Fibroblast of gingiva (primary cell): ENCODE measurements at places on chromosomes 5 and 9.

- DNase-seq: no peak
Observed at GRCh38 chr5:174725991-174726601, 1.7 kb downstream of the MSX2 start.

DNA sequence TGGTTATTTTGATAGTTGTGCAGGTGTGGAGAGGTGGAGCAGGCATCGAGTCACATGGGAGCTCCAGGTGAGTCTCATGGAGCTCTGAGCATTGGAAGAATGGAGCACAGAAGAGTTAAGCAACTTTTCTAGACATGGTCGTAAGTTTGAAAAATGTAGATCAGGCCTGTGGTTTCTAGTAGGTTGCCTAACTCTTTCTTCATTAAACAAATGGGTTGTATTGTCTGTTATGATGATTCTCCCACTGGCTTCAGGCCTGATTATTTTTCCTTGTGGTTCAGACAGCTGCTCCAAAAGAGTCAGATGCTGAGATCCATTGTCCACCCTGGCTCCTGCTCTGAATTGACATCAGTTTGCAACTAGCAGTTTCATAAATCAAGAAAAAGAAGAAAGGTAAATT lies 80.3 kb upstream of the RPS23 start:
- DNase-seq: peak; percentile 76

DNA sequence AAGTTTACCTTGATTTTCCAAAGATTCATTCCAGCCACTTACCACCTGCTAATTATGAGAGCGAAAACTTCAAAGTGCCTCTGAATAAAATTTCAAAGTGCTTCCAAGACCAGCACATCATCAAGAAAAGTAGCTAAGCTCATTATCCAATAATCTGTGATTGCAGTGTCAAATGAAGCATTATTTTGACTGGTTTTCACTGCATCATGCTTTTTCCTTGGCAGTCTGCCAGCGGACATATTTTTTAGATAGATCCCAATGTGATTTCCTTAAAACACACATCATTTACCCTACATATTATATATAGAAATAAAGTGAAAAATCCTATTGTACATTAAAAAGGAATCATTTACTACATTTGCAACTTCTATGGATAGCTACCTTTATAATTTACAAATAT lies 508.6 kb upstream of the FAM174A start:
- DNase-seq: no peak

GRCh38 chr9:133128152-133128551 lies 7.1 kb upstream of the RALGDS start:
- DNase-seq: no peak

DNA sequence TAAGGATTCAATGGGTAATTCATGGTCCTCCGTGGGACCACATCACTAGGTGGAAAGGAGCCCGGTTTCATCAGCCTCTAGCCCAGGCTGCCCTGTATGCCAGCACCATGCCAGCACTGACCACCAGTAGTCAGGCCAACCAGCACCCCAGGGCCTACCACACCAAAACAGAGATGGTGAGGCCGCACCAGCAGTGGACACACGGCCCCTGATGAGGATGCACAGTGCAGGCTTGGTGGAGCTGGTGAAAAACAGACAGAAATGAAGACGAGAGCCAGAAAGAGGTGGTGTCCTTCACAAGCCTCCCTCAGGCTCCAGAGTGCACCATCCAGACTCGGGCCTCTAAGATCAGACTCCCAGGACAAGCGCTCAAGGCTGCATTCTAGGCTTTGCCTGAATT lies 128.2 kb downstream of the MED10 start:
- no peak for DNase-seq

- DNase-seq: peak; percentile 99
Observed at GRCh38 chr9:94139672-94140417, 55.6 kb downstream of the PTPDC1 start.

DNA sequence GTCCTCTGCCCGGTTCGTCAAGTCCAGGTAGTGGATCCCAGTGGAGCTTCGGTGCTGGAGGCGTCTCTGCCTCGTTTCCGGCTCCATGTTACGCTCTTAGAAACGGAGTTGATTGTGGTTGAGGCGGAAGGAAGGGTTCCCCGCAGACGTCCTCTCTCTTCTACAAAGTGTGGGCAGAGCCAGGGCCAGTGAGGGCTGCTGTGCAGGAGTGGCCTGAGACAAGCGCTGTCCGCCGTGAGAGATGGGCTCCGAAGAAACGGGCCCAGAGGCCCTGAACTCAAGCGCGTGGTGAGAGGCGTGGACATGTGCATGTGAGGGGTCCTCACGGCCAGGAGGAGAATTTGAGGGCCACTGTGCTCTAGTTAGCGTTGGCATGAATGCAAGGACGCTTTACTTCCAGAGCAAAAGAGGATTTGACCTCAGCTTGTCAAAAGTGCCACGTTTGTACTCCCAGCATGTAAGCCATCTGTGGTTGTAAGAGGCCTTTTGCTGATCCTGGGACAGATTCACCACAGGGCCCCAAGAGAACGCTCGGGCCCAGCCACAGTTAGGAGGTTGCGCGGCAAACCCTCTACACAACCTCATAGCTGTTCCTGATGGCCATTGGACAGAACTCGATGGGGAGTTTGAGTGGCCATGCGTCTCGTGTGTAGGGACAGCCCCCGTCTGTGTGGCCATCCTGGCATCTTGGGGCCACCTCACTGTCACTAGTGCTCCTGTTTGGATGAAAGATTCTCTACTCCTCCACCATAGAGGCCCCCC lies 10.2 kb downstream of the MAN1B1 start:
- no peak for DNase-seq

GRCh38 chr5:76062502-76063041 lies 20.6 kb upstream of the SV2C start:
- no peak for DNase-seq

- peak; percentile 76 for DNase-seq
Observed at GRCh38 chr5:75040973-75041372, 11.4 kb downstream of the GCNT4 start.

DNA sequence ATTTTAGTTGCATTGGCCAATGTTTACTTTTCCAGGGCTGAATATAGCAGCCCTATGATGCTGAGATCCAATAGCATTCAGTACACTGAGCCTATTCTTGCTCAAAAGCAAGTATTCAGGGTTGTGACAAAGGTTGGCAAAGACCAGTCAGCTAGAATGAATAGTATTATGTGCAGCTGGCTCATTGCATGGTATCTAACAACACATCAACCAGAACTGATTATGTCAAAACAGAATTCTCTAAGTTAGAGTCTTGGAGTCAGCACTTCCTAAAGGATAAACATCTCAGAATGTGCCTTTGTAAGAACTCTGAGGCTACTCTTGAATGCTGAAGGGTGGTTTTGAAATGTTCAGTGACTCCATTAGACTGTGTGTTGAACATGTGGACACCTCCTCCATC lies 774.5 kb upstream of the RGMB start:
- DNase-seq: peak; percentile 62

DNA sequence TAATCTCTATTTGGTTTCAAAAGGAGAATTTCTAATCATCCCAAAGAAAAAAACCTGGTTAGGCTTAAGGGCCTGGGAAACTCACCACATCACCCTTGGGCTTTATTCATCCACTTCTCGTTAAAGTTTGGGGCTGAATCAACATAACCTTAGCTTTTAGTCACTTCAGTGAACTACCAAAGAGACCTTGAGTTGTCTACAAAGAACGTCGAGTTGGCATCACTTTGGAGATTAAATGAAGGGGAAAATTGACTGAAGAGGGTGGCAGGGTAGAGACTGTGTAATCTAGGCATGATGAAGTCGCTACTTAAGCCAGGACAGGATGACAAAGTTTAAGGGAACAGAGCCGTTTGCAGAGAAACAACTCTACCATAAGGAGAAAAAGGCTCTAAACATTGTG lies 341.4 kb downstream of the RAB3C start:
- no peak for DNase-seq

DNA sequence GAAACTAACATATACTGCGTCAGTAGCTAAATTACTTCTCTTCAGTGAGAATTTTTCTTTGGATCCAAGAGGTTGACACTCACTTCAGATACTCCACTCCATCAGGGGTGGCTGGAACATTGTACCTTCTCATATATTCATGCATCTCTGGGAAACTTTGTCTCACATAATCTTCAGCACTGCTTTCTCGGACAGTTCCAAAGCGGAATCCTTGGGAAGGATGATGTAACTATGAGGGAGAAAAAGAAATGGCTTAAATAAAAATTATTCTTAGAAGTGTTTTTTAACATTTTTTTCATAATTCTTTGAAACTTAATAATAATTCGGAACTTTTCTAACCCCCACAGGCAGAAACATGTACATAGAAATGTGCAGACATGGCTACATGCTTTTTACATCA lies 33.4 kb upstream of the PPP3R2 start:
- DNase-seq: no peak

GRCh38 chr5:144131261-144131660 lies 39.2 kb downstream of the YIPF5 start:
- no peak for DNase-seq

DNA sequence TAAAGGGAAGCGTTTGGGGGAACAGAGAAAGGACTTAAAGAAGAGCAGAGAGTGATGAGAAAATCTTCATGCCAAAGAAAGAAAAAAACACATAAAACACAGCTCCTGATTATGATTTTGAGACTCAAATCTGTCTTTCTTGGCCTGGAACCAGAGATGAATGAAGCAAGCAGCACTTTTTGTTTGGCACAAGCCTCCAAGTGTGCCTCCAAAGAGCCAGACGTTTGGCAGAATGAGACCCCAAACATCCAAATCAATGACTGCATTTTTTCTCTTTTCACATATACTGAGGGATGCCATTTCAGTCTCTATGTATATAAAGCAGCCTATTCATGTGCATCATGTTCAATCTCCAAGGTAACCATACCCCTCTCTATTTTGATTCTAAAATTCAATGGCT lies 424.2 kb downstream of the TUSC1 start:
- no peak for DNase-seq

- no peak for DNase-seq
Observed at GRCh38 chr5:176389135-176390123, 878 bp downstream of the HIGD2A start.

- no peak for DNase-seq
Observed at GRCh38 chr5:159814805-159815585, 101.3 kb upstream of the ADRA1B start.

DNA sequence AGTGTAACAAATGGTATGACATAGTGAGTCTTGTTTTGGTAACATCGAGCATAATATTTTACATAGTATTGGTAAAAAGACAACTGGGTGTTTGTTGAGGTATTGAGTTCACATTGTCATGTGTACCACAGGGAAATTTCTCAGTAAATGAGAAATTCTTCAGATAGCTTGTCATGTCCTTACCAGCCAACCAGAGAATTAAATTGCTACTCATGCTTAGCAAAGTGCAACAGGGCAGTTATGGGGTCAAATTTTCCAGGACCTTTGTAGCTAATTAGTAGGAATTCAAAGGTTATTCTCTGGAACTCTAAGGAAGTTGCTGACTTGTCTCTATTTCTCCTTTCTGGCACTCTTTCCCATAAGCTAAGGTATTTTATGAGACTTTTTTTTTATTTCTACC lies 595.7 kb downstream of the EFNA5 start:
- DNase-seq: no peak

DNA sequence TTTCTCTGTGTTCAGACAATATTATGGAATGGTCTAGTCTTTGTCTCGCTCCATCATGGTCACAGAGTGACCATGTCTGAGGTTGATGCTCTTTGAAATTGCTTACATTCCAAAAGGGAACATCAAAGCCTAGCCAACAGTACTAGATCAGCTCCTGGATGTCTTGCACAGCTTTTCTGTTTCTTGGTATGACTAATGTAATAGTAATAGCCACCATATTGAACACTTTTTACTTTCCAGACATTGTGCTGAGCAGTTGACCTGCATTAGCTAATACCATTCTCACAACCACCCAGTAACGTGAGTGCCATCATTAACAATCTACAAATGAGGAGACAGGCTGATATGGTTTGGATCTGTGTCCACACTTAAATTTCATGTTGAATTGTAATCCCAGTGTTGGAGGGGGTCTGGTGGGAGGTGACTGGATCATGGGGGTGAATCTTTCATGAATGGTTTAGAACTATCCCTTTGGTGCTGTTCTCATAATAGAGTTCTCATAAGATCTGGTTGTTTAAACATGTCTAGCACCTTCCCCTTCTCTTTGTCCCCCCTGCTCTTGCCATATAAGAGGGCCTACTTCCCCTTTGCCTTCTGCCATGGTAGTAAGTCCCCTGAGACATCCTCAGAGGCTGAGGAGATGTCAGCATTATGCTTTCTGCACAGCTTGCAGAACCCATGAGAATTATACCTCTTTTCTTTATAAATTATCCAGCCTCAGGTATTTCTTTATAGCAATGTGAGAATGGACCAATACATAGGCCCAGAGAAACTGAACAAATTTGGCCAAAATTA lies 577.5 kb upstream of the CLINT1 start:
- DNase-seq: no peak

DNA sequence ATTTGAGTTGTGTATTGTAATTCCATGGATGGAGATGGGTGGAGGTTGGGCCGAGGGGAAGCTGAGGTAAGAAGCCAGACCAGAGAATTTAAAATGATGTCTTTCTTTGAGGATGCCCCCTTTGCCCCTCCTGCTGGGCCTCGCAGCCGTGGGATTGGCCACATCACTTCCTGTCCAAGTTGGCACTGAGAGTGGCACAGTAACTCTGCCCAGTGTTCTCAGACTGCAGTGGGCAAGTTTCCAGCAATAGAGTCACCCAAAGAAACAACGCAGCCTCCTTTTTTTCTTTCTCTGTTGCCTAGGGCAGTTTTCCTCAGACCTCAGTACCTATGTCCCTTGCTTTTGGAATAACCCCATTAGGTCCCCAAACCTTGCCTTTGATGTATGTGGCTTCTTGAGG lies 306.6 kb upstream of the DMRT1 start:
- DNase-seq: peak; percentile 22

DNA sequence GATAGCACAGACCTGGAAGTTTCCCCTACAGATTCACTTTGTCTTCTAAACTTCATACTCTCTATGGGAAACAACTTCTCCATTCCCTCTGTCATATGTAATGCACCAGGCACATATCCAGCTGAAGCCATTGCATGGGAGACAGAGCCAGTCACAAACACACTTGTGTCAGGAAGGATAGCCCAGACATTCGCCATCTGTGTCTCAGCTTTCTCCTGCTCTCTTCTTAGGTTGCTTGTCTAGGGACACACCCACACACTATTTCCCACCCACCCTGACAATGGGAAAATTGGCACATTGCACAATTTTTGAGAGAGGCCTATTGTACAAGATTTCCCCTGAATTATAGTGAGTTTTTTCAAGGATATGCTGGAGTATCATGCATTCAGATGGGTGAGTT lies 158.4 kb upstream of the MPDZ start:
- no peak for DNase-seq

DNA sequence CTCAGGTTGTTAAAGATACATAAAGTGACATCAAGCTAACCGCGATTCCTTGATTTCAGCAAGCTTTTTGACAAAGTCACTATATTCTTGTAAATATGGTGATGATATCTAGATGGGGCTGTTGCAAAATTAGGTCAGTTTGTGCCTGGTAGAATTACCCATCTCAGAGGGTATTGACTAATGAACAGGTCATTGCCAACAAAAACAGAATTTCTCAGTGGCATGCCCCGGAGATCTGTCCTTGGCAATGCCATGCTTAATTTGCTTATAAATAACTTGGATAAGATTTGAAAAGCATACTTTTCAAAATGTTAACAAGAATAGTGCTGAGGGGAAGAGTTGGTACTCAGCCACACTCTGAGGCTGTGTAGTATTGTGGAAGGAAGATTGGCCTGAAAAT lies 783.3 kb upstream of the SEMA6A start:
- peak; percentile 87 for DNase-seq

- DNase-seq: peak; percentile 10
Observed at GRCh38 chr5:116442095-116442534, 132.5 kb downstream of the SEMA6A start.
